Lower lobe of right lung (tissue), 2 donors: ENCODE measurements at places on chromosomes 5 and 9. TPM values are rescaled to one million over a fixed set of nuclear protein-coding genes. Genes with fewer than 3 reads are reported as not detected.

DNA sequence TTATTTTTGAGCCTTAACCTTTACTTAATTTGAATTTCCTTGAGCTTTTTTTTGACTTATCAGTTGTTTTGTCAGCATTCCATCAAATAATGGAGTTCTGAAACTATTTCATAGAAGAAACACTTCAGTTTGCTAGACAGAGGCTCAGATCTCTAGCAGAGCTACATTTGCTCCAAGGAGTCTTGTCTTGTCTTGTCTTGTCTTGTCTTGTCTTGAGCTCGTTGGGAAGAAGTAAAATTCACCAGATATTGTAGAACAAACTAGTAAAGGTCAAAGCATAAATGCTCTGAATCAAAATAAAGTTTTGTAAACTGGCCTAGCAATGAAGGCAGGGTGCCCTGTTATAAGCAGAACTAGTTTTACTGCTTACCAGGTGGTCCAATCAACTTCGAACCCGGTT is 33.5 kb downstream of the RAB24 start:
- no peaks in the 10 kb centered on the region for H3K27me3 ChIP-seq
- peaks cover 98% of the 10 kb centered on the region for H3K36me3 ChIP-seq
- no peak overlapping the region for H3K4me3 ChIP-seq
- no peak overlapping the region for H3K27ac ChIP-seq
- DNase-seq, result no peak

GRCh38 chr5:14741801-14742440 is 77.4 kb downstream of the OTULIN start:
- H3K27ac ChIP-seq, result no peak overlapping the region
- no peak for DNase-seq
- no peak overlapping the region for H3K4me3 ChIP-seq
- no peaks in the 10 kb centered on the region for H3K4me1 ChIP-seq
- H3K36me3 ChIP-seq, result peaks cover 45% of the 10 kb centered on the region

DNA sequence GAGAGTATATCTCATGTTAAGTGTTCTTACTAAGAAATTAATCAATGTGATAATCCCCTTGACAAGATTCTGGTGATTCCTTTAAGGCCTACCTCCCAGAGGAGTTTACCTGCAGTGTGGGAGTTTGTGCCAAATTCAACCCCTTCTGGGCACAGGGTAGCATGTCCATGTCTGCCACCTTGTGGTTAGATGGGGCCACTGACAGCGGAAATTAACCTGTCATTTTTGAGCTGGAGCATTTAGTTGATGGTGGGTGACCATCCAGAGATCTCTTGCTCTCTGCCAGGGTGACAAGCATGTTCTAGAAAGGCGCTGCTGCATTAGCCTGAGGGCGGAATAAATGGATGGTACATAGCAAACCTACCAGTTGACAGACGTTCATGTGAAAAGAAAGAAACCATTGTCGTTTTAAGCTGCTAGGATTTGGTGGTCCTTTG is 132.2 kb downstream of the FBXO4 start:
- H3K36me3 ChIP-seq, result no peaks in the 10 kb centered on the region
- no peaks in the 10 kb centered on the region for H3K27me3 ChIP-seq

- peaks cover 2% of the 10 kb centered on the region for H3K4me1 ChIP-seq
- H3K27ac ChIP-seq, result no peak overlapping the region
- H3K4me3 ChIP-seq, result no peak overlapping the region
- no peaks in the 10 kb centered on the region for H3K36me3 ChIP-seq
- DNase-seq, result no peak
Measured at GRCh38 chr5:50435168-50435567, 5.9 kb downstream of the EMB start.

DNA sequence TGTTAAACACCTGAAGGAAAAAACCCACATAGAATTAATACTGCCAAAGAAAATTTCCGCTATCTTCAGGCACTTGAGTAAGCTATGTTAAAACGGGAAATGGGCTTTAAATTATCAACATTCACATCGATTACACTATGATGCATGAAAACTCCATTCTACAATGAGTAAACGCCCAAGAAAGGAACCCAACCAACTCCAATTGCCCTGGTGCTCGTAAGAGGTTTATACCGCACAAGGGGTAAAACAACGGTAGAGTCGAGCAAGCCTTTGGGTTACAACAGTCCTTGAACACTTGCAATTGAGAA is 1.0 kb downstream of the AGTPBP1 start:
- no peaks in the 10 kb centered on the region for H3K36me3 ChIP-seq
- H3K4me3 ChIP-seq, result peak overlapping the region; percentile 97
- DNase-seq, result no peak
- H3K27me3 ChIP-seq, result no peaks in the 10 kb centered on the region
- peak overlapping the region; percentile 92 for H3K27ac ChIP-seq
- peaks cover 27% of the 10 kb centered on the region for H3K4me1 ChIP-seq

- H3K4me3 ChIP-seq, result no peak overlapping the region
- H3K27me3 ChIP-seq, result no peaks in the 10 kb centered on the region
- no peak for DNase-seq
Measured at GRCh38 chr9:78212868-78213267, 23.0 kb upstream of the CEP78 start.

DNA sequence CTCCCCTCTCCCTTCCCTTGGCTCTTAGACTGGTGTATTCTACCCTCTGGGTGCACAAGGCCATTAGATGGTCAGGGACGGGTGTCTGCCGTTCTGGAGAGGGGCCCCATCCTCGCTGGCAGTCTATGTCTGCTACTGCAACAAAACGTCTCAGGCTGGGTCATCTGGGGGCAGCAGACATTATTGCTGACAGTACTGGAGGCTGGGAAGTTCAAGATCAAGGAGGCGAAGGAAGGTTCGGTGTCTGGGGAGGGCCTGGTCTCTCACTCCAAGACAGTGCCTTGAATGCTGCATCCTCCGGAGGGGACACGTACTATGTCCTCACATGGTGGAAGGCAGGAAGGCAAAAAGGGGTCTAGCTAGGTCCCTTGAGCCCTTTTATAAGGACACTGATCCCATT is 93.4 kb upstream of the COL5A1 start:
- H3K4me1 ChIP-seq, result peaks cover 6% of the 10 kb centered on the region
- H3K36me3 ChIP-seq, result no peaks in the 10 kb centered on the region
- peaks cover 7% of the 10 kb centered on the region for H3K27me3 ChIP-seq

The FYB1 gene
- total RNA-seq, result 51.0 TPM

The C5orf58 gene
- total RNA-seq, result not detected

The LECT2 gene
- total RNA-seq, result not detected

The CCL27 gene
- not detected for total RNA-seq
